Activated naive CD4-positive, alpha-beta T cell treated with anti-CD3 and anti-CD28 coated beads, Interleukin-2, amount 10 ng/mL, durations not matched to agents 7 days and 5 days (primary cell): ENCODE measurements at places on chromosomes 2 and 18.

DNA sequence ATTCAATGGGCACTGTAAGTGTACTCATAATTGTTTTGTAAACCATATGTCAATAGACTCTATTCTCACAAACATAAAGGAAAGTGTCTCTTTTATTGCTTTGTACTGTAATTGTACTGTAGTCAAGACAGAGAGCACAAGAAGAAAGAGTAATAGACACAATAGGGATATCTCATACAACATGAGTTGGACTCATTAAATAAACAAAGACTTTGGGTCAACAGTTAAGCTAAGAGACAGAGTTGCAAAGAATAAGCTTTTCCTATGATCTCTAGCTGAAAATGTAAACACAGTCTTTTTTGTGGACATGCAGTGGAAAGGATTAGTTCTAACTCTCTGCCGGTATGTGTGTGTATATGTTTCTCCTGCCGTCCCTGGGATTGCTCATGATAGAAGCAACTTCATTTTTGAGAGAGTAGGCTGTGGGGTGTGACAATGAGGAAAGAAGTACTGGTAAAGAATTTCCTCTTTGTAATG, 13.9 kb upstream of the KYNU start:
- H3K27ac ChIP-seq = no peak overlapping the region
- no peak overlapping the region for H3K4me3 ChIP-seq
- H3K4me1 ChIP-seq = no peaks in the 10 kb centered on the region

- H3K27ac ChIP-seq = peak overlapping the region; percentile 93
- H3K4me1 ChIP-seq = peaks cover 70% of the 10 kb centered on the region
- H3K4me3 ChIP-seq = no peak overlapping the region
- H3K36me3 ChIP-seq = peaks cover 20% of the 10 kb centered on the region
These were observed 28.4 kb upstream of the MGAT4A start for GRCh38 chr2:98759338-98759737.

DNA sequence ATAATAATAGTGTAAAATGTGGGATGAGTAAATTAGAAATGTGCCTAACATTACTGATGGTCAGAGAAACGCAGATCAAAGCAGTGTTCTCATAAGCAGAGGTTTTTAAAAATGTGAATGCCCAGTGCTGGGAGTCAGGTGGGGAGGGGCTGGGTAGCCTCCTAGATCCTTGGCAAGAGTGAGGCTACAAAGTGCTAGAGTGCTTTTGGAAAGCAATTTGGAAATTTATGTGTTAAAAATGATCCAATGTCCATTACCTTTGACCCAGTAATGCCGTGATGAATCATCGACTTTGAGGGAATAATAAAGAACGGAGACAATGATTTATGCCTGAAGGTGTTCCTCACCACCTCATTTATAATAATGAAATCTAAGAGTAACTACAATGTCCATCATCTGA, 44.9 kb upstream of the TWIST2 start:
- peaks cover 17% of the 10 kb centered on the region for H3K27me3 ChIP-seq
- H3K36me3 ChIP-seq = no peaks in the 10 kb centered on the region
- no peak for DNase-seq
- H3K4me1 ChIP-seq = no peaks in the 10 kb centered on the region
- H3K4me3 ChIP-seq = no peak overlapping the region
- no peak overlapping the region for H3K27ac ChIP-seq

DNA sequence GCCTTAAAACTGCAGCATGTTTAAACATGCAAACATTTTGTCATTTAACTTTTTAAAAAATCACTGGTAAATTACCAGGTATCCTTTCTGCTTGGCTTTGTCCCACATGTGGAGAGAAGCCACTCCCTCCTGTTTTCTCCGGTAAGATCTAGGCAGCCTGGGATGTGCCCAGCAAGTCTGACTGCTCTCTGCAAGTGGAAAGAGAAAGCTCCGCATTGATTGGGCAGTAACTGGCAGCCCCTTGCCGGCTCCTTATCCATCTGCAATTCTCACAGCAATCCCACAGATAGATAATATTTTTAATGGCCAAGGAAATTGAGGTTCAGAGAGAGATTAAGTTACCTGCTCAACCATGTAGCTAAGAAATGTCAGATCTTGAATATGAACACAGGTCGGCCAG, 136.1 kb downstream of the TMEM200C start:
- no peaks in the 10 kb centered on the region for H3K27me3 ChIP-seq
- H3K36me3 ChIP-seq = no peaks in the 10 kb centered on the region
- H3K4me3 ChIP-seq = no peak overlapping the region
- no peak overlapping the region for H3K27ac ChIP-seq

GRCh38 chr2:226887940-226888339, 52.1 kb downstream of the RHBDD1 start:
- no peak overlapping the region for H3K27ac ChIP-seq
- DNase-seq = no peak
- no peaks in the 10 kb centered on the region for H3K27me3 ChIP-seq
- H3K4me3 ChIP-seq = no peak overlapping the region
- peaks cover 6% of the 10 kb centered on the region for H3K36me3 ChIP-seq

GRCh38 chr2:41169744-41170143, 717.9 kb upstream of the SLC8A1 start:
- no peak overlapping the region for H3K27ac ChIP-seq
- no peak overlapping the region for H3K4me3 ChIP-seq

DNA sequence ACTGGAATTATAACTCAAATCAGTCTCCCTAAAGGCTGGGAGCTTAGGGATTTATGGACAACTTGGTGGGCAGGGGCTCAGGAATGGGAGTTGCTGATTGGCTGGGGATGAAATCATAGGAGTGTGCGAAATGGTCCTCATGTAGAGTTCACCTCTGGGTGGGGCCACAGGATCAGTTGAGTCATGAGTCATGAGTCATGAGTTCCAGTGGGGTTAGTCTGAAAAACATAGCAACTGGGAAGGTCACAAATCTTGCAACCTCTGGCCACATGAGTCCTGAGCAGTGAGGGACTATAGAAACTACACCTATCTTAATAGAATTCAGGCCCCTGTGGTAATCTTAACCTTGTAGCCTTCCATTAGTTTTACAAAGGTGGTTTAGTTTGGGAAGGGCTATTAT, 383.3 kb downstream of the RBM43 start:
- DNase-seq = no peak
- H3K4me3 ChIP-seq = no peak overlapping the region
- H3K27ac ChIP-seq = no peak overlapping the region
- H3K36me3 ChIP-seq = no peaks in the 10 kb centered on the region

DNA sequence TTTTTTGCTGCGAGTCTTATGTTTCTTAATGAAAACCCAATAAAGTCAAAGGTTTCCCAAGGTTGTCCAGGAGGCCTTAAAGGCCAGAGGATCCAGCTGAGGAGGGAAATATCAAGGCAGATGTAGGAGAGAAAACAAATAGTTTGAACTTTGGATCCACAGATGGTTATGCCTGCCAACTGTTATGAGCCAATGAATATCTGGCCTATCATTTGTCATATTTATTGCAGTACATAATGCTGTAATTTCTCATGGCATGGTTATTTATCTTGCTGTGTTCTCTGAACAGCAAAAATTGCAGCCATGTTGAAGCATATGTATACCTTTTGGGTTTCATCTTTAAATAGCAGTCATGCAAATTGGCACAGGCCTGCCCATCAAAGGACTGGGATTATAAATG, 38.2 kb upstream of the CAVIN2 start:
- no peaks in the 10 kb centered on the region for H3K36me3 ChIP-seq
- H3K27ac ChIP-seq = no peak overlapping the region
- H3K27me3 ChIP-seq = peaks cover 4% of the 10 kb centered on the region
- H3K4me1 ChIP-seq = no peaks in the 10 kb centered on the region
- no peak overlapping the region for H3K4me3 ChIP-seq
- no peak for DNase-seq

DNA sequence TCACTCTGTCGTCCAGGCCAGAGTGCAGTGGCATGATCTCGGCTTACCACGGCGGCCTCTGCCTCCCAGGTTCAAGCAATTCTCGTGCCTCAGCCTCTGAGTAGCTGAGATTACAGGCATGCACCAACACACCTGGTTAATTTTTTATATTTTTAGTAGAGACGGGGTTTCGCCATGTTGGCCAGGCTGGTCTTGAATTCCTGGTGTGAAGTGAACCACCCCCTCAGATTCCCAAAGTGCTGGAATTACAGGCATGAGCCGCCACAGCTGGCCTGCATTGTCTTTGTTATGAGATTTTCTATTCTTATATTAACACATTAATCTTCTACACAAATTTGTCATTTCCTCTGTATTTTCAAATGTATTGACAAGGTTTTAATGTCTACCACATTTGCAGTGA, 75.2 kb downstream of the SEPTIN10 start:
- H3K4me1 ChIP-seq = no peaks in the 10 kb centered on the region
- H3K27me3 ChIP-seq = peaks cover 23% of the 10 kb centered on the region
- no peak for DNase-seq
- H3K27ac ChIP-seq = no peak overlapping the region

- H3K36me3 ChIP-seq = peaks cover 4% of the 10 kb centered on the region
- no peaks in the 10 kb centered on the region for H3K27me3 ChIP-seq
- H3K27ac ChIP-seq = no peak overlapping the region
- no peak for DNase-seq
- H3K4me1 ChIP-seq = peaks cover 10% of the 10 kb centered on the region
- H3K4me3 ChIP-seq = no peak overlapping the region
These were observed 145.2 kb downstream of the DTNB start for GRCh38 chr2:25528173-25528572.

DNA sequence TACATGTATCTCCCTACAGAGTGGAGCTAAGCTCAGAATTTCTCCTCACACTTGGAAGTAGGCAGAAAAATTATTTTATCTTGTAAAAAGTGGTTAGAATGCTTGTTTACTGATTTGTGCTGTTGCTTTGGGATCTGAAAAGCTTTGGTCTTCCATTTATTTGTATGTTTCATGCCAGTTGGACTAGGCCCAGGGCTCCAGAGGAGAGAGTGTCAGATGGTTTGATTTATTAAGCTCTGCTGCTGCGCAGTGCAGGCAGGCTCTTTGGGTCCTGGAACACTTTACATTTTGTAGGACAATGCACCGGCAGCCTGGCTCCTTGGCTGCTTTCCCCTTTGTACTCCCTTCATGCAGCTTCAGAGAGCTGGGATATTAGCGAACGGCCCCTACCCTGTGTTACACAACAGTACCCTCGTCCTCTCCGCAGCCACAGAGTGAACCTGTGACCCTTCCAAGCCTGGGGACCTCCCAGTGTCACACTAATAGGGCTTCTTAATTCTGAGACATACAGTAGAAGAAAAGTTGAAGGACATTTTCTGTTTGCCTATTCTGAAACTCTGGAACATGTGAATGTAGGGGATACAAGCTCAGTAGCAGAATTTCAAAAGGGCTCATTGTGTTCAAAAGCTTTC, 56.7 kb upstream of the EML6 start:
- peak overlapping the region; percentile 49 for H3K27ac ChIP-seq
- no peak overlapping the region for H3K4me3 ChIP-seq
- peaks cover 17% of the 10 kb centered on the region for H3K4me1 ChIP-seq
- DNase-seq = no peak

- H3K27ac ChIP-seq = no peak overlapping the region
These were observed 252.4 kb downstream of the GRB14 start for GRCh38 chr2:164368896-164369295.

DNA sequence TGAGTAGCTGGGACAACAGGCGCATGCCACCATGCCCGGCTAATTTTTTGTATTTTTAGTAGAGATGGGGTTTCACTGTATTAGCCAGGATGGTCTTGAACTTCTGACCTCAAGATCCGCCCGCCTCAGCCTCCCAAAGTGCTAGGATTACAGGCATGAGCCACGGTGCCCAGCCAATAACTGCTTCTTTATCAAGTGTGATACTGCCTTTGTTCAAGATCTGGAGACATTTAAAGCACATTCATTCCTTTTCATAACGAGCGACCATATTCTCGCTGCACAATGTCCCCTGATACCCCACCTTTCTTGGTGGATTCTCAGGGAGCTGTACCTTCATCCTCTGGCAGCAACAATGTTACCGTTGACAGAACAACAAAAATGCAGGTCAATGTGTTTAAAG, 75.4 kb downstream of the PIEZO2 start:
- H3K36me3 ChIP-seq = no peaks in the 10 kb centered on the region
- no peaks in the 10 kb centered on the region for H3K4me1 ChIP-seq
- H3K27me3 ChIP-seq = no peaks in the 10 kb centered on the region
- no peak overlapping the region for H3K27ac ChIP-seq
- H3K4me3 ChIP-seq = no peak overlapping the region

DNA sequence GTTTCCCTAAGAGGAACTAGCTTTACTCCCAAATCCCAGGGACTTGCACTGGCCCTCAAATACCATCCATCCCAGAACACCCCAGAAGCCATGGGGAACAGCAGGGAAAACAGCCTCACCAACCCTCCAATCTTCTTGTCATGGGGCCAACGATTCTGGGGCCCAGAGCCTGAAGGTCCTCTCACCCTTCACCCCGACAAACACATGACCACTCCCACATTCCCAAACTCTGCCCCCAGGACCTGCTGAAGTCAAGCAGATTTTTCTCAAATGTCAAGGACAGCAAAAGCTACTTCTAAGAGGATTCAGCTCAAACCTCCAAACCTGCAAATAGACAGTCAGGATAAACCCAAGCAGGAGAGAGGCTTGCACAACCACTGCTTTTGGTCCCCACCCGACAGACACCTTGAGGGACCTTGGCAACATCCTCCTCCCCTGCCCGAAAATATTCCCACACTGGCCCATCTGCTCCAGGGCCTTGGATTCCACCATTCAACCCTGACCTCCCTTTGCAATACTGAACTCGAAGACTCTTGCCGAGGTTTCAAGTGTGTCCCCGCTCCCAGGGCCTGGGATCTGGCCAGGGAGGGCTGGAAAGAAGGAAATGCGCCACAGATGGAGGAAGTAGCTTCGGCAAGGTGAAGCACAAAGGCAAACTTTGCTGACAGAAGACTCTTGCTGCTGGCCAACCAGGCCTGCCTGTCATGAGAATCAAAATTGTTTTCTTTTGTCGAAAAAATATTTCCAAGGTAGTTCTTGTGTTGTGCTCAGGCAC, 143.3 kb downstream of the ZFP36L2 start:
- no peak for DNase-seq
- no peak overlapping the region for H3K4me3 ChIP-seq
- H3K36me3 ChIP-seq = no peaks in the 10 kb centered on the region
- H3K27me3 ChIP-seq = peaks cover 22% of the 10 kb centered on the region
- H3K27ac ChIP-seq = no peak overlapping the region

- H3K36me3 ChIP-seq = no peaks in the 10 kb centered on the region
- DNase-seq = no peak
- no peak overlapping the region for H3K4me3 ChIP-seq
- no peaks in the 10 kb centered on the region for H3K4me1 ChIP-seq
These were observed 198.4 kb downstream of the NYAP2 start for GRCh38 chr2:225597911-225598310.

- H3K27me3 ChIP-seq = peaks cover 59% of the 10 kb centered on the region
- H3K4me1 ChIP-seq = no peaks in the 10 kb centered on the region
- no peak overlapping the region for H3K27ac ChIP-seq
- no peak for DNase-seq
These were observed 197.1 kb upstream of the SMAD2 start for GRCh38 chr18:48127606-48128005.

GRCh38 chr18:61432590-61432989, 99.4 kb downstream of the CDH20 start:
- no peaks in the 10 kb centered on the region for H3K4me1 ChIP-seq
- H3K36me3 ChIP-seq = no peaks in the 10 kb centered on the region
- no peak overlapping the region for H3K4me3 ChIP-seq
- H3K27ac ChIP-seq = no peak overlapping the region
